ENCODE measurements at places on chromosomes 13 and 19.

DNA sequence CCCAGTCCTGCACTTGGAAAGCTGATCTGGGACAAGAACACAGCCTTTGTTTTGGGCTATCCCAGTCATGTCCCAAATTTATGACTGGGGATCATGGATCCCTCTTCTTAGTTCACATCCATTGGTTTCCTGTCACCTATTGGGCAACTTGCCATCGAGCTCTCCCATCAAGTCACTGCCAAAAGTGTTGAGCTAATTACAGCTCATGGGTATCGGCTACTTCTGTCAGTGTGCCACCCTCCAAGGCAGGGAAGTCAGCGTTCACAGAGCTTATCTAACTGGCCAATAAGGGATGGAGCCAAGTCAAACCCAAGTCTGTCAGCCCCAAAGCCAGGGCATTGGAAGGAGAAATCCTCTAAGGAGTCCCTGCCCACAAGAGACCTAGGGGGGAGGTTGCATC, 53.2 kb upstream of the KATNAL1 start:
- no peak for DNase-seq

DNA sequence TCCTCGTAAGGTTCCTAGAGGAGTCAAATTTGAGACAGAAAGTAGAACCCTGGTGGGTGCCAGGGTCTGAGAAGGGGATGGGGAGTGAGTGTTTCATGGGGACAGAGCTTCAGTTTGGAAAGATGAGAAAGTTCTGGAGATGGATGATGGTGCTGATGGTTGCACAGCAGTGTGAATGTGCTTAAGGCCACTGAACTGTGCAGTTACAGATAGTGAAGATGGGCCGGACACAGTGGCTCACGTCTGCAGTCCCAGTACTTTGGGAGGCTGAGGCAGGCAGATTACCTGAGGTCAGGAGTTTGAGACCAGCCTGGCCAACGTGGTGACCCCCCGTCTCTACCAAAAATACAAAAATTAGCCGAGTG, 917 bp downstream of the SPC24 start:
- DNase-seq, result no peak

- no peak for DNase-seq
Measured at GRCh38 chr13:37383046-37383445, 215.5 kb downstream of the POSTN start.

- no peak for DNase-seq
Measured at GRCh38 chr13:98505217-98505616, 71.7 kb downstream of the STK24 start.

GRCh38 chr13:27981006-27981708, 7.3 kb downstream of the URAD start:
- DNase-seq, result no peak

DNA sequence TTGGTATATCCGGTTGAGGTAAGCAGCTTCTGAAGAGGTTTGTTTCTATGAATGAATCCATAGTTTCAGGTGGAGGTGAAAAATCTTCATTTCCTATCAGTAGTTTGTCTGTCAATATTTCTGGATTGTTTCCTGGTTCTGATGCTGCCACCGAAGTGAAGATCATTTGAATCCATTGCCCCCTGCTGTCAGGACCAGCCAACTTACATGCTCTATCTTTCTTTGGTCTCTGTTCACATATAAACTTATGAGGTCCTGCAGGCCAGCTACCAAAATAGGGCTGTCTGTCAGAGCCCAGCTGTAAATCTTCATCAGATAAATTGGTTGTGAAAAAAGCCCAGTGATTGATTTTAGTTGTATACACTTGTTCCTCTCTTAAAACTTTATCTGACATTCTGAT, 15.2 kb upstream of the N4BP2L1 start:
- DNase-seq, result no peak

DNA sequence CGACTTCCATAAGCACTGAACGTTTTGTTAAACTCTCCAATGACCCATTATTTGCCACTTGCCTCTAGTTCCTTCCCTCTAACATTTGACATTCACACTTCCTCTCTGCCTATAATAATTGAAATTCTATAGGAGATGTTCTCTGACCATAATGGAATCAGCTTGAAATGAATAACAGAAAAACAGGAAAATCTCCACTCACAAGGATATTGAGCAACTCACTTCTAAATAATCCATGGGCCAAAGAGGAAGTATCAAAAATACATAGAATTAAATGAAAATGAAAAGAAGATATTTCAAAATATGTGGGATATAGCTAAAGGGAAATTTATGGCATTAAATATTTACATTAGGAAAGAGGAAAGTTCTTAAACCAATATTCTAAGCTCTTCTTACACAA, 3.4 kb upstream of the FCGBP start:
- no peak for DNase-seq

GRCh38 chr13:37313372-37313771, 207.9 kb upstream of the CSNK1A1L start:
- no peak for DNase-seq

DNA sequence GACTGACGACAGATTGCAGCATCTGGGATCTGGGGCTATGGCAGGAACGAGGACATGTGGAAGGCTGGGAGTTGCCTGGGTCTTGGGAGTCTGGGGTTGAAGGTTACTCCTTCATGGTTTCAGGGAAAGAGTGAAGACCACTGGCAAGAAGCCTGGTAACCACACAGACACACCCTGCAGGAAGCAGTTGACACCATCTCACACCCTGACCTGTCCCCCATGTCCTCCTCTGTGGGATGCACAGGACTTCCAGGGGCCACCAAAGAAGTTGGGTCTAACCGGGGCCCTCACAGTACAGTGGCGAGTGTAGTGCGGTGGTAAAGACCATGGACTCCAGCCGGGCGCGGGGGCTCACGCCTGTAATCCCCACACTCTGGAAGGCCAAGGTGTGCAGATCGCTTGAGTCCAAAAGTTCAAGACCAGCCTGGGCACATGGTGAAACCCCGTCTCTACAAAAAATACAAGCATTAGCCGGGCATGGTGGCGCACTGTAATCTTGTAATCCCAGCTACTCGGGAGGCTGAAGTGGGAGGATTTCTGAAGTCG, 10.6 kb upstream of the FFAR2 start:
- DNase-seq, result no peak

DNA sequence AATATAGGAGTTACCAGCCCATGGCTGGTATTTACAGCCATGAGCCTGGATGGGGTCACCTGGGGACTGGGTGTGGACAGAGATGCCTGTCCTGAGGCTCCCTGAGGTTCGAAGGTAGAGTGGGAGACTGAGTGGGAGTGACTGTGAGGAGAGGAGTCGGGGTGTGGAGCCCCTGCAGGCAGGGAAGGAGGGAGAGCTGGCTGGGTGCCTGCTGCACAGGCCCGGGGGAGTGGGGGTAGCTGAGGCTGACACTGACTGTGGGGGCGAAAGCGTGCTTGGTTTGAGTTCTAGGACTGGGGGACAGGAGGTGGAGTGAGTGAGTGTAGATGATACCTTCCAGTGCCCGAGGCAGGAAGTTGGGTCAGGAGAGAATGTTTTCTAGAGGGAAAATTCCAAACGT, 7.1 kb downstream of the RAB11B start:
- DNase-seq, result no peak

- no peak for DNase-seq
Measured at GRCh38 chr13:75321084-75321483, 160.9 kb downstream of the TBC1D4 start.

DNA sequence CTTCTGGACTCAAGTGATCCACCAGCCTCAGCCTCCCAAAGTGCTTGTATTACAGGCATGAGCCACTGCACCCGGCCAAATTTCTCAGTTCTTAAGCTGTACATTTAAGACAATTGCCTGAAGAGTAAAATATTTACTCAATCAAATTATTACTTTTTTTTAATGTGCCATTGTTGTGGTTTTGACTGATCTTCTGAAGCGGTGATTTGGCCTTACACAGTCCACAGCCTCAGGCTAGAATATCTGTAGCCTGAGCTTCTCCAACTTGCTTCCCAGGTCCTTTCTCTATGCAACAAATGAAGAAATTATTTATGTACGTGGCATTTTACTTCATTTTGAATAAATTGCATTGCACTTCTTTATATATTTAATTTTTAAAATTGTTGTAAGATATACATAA, 281.3 kb downstream of the KLF5 start:
- DNase-seq, result no peak

GRCh38 chr19:10352764-10353671, 13.6 kb upstream of the ICAM3 start:
- DNase-seq, result no peak

- no peak for DNase-seq
Measured at GRCh38 chr19:38270587-38271167, 6.3 kb downstream of the SPINT2 start.

- no peak for DNase-seq
Measured at GRCh38 chr19:29085206-29085605, 127.7 kb downstream of the UQCRFS1 start.

GRCh38 chr13:104810242-104810641, 1725.2 kb downstream of the EFNB2 start:
- no peak for DNase-seq

GRCh38 chr19:55097864-55098715, 19.3 kb downstream of the PPP1R12C start:
- DNase-seq, result no peak

- DNase-seq, result no peak
Measured at GRCh38 chr13:111667757-111668156, 347.3 kb downstream of the TEX29 start.

GRCh38 chr13:40776232-40776631, 5.2 kb upstream of the MRPS31 start:
- DNase-seq, result no peak

- DNase-seq, result no peak
Measured at GRCh38 chr19:31000913-31001312, 348.3 kb downstream of the TSHZ3 start.

DNA sequence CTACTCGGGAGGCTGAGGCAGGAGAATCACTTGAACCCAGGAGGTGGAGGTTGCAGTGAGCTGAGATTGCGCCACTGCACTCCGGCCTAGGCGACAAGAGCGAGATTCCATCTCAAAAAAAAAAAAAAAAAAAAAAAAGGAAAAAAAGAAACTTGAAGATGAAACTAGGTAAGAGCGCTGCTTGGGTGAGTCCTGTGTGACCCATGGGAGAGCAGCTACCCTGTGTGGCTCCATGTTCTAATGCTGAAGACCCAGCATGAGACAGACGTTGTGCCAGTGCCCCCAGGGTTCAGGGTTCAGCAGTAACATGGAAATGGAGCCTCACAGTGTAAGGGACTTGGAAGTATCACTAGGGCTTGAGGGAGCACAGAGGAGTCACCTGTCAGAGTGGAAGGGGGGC, 5.9 kb downstream of the ZNF784 start:
- DNase-seq, result no peak

DNA sequence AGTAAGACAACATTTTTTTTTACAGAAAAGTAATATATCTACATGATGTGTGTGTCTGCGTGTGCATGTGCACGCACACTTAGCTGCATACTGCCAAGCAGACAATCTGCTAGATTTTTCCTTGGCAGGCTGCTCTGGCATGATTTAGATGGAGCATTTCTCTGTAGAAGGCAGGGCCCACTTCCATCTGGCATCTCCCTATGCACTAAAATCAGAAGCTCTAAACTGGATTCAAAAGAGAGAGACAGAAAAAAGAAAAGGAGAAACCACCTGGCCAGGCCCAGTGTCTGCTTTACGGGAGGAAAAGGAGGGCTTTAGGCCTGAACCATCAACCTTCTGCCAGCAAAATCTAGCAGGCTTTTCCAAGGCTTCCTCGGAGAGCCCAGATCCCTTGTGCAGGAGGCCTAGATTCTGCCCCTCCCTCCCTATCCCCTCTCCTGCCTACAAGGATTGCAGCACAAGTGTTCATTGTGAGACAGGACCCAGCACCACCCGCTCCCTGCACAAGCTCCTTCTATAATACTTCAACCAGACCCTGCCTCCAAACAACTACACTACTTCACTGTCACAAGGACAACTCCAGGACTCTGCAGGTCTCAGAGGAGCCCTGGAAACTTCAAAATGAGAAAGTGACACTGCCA, 99.3 kb downstream of the DOCK9 start:
- DNase-seq, result no peak

- DNase-seq, result no peak
Measured at GRCh38 chr13:52454459-52454819, 839 bp upstream of the CKAP2 start.

DNA sequence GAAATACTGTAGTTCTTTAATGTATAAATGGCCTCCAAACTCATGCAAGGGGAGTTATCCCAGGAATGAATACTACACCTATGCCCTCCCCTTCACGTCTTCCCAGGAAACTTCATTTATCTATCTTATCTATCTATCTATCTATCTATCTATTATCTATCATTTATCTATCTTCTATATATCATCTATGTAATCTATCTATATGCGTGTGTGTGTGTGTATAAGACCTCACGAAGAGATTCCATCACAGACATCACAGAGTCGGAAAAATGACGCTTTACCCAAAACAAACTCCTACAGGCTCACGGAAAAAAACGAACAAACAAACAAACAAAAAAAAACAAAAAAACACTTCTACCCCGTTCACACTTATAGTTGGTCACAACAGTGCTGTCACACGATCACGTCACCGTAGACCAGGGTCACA, 486 bp downstream of the ZNF529 start:
- no peak for DNase-seq

DNA sequence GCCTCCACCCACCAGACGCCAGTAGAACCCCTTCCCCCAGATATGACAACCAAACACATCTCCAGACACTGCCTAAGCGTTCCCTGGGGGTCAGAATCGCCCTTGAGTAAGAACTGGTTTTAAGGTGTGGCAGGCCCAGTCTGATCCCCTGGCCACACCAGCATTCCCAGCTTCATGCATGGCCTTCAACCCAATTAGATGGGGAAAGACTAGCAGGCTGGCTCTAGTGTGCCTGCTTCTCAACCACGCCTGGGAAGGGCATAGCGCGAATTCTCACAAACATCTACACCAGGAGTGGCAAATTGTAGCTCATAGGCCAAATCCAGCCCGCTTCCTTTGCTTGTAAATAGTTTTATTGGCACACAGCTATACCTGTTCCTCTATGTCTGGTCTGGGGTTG, 13.6 kb downstream of the HAUS8 start:
- no peak for DNase-seq

DNA sequence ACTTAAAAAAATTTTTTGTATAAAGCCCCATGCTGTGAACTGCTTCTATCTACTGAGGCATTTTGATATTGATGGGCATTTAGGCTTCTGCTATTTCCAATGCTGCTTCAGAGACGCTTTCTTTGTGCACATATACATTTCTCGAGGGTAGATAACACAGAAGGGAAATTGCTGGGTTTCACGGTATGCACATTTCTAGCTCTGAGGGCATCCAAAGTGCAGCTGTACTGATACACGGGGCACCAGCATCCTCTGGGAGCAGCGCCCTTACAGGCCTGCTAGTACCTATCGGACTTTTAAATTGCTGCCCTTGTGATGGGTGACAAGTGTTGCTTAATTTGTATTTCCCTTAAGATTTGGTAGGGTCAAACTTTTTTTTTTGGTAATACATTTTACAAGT, 88.6 kb downstream of the KCTD15 start:
- no peak for DNase-seq

- no peak for DNase-seq
Measured at GRCh38 chr19:47390533-47391488, 28.5 kb downstream of the MEIS3 start.

Data from stimulated activated CD4-positive, alpha-beta T cell treated with anti-CD3 and anti-CD28 coated beads, Interleukin-1b, Interleukin-23, amount 100 ng/mL, for 1 hour (primary cell).